ENCODE measurements at places on chromosomes 13 and 19.

GRCh38 chr13:79710376-79710775 is 229.4 kb downstream of the NDFIP2 start:
- no peak for DNase-seq

- no peak for DNase-seq
Measured at GRCh38 chr19:16074488-16075365, 1.6 kb upstream of the TPM4 start.

DNA sequence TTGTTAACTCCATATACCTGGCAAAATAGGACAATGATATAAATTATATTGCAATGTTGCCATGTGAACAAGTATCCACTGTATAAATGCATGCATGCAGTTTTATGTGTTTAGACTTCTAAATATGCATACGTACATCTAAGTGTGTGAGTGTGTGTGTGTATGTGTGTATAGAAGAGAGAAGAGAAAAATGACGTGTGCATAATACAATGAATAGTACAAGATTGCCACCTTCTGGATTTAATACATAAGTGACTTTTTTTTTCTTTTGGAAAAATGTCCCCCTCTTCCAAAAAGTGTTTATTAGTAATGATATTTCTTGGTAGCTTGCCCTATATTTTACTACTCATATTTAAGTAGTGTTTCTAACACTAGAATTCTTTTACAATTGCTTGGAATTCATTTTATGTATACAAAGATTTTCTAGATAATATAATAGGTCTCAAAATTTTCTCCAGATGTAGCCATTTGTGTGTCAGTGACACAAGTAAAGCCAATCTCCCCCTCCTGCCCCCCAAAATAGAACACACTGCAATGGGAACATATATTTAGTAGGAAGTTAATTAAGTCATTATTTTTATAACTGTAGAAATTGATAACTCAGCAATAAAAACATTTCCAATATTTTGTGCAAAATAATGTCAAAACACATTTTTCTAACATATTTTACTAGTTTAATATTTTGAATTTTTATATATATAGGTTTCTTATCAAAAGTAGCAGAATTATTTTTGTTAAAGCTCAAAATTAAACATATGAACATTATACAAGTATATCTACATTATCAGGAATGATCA is 783.3 kb upstream of the ATXN8OS start:
- DNase-seq: no peak

- DNase-seq: peak; percentile 66
Measured at GRCh38 chr19:18419195-18419698, at the start of gene SSBP4. TSS of gene SSBP4 (plus strand) at chr19:18419398. CDS start at chr19:18419649, 251 bp downstream.

DNA sequence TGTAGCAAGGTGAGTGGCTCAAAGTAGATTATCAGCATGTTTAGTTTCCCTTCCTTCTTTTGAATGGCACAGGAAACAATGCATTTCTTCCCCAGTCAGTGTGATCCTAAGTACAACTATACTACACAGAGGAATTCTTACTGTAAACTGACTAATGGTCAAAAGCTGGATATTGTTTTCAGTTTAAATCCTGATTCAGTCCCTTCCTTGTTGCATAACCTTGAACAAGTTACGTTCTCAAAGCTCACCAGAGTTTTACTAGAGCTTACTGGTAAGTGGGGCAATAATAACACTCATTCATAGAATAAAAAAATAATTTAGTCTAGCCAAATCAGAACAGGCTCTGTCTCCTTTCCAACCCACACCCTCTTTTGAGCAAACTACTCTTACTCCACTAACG is 180.1 kb downstream of the POSTN start:
- DNase-seq: no peak

- no peak for DNase-seq
Measured at GRCh38 chr13:99382428-99383133, 75.4 kb upstream of the GPR183 start.

- no peak for DNase-seq
Measured at GRCh38 chr13:98206946-98207345, 29.9 kb upstream of the RNF113B start.

- peak; percentile 38 for DNase-seq
Measured at GRCh38 chr13:73059460-73060250, 850 bp downstream of the KLF5 start.

GRCh38 chr19:2495651-2496316 is 19.9 kb downstream of the GADD45B start:
- DNase-seq: no peak

DNA sequence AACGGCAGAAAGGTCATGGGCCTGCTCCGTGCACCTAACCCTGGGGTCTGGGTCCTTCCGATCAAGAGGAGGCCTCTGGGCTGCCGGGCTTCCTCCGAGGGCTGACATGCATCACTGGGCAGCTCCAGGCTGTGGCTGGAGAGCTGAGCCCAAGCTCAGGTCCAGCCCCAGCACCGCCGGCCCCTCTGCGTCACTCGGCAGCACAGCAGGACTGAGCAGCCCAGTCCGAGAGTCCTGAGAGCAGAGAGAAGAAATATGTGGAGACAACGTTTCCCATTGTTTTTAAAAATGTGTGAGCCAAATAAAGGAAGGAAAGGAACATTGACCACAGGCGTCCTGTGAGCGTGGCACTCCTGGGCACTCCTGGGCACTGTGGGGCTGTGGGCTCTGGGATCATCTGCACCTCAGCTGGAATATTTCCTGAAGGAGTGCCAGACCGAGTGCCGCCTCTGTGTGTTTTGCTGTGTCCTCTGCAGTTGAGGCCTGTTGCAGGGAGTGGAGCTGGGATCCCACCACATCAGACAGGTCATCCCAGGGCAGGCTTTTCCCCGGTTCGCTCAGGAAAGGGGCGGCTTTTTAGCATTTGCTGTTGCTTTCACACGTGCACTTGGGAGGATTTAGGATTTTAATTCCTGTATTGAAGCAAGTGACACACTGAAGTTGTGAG is 37.8 kb upstream of the TFDP1 start:
- DNase-seq: no peak

- DNase-seq: no peak
Measured at GRCh38 chr19:13748169-13748828, 16.0 kb upstream of the MRI1 start.

DNA sequence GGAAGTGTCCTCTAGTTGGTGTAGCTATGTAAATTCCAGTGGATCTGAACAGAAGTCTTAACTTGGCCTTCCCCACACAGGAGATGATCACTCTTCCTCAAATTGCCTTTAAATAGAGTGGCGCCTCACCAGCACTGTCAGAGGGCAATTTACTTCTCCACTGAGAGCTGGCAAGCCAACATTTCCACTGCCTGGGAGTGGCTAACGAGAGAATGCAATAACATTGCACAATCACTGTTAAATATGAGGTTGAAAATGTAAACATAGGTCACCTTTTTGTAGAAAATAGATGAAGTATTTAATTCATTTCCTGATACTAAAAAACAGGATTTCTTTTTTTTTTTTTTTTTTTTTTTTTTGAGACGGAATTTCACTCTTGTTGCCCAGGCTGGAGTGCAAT is 55.4 kb upstream of the UBL3 start:
- DNase-seq: no peak

- no peak for DNase-seq
Measured at GRCh38 chr13:37488726-37489125, 109.8 kb downstream of the POSTN start.

- no peak for DNase-seq
Measured at GRCh38 chr13:112259511-112259910, 116.6 kb upstream of the SPACA7 start.

DNA sequence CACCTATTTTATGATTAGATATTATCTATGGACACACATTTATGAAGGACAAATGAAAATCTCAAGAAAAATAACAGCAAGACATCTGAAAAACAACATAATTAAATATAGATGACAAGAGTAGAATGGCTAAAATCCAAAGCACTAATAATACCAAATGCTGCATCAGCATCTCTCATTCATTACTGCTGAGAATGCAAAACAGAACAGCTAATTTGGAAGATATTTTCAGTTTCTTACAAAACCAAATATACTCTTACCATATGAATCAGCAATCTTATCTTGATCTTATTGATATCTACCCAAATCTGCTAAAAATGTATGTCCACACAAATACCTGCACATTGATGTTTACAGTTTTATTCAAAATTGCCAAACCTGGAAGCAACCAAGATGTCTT is 829.1 kb upstream of the MIR17HG start:
- DNase-seq: no peak

DNA sequence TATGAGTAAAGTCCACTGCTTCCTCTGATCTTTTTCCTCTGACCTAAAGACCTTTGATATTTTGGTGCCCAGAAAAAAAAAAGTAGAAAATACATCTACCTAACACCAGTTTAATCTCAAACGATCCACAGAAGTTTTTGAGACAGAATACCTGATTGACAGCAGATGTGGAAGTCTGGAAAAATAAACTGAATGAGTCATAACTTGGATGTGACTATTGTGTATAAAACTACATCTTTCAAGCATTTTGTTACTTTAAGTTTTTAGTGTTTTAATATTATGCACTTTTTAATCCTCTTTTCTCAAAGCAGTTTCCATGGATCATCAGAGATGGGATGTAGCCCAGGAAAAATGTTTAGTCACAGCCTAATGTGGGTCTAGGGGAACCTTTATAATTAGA is 216.1 kb downstream of the SLITRK1 start:
- DNase-seq: no peak

DNA sequence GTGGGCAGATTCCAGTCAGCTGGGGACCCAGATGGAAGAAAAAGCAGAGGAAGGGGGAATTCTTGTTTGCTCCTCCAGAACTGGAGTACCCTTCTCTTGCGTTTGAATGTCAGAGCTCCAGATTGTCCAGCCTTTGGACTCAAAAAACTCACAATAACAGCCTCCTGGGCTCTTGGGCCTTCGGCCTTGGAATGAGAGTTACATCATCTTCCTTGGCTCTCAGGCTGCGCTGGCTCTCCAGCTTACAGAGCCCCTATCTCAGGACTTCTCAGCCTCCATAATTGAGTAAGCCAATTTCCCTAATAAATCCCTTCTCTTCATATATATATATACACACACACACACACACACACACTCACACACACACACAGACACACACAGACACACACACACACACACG is 1215.7 kb upstream of the SLC10A2 start:
- no peak for DNase-seq

DNA sequence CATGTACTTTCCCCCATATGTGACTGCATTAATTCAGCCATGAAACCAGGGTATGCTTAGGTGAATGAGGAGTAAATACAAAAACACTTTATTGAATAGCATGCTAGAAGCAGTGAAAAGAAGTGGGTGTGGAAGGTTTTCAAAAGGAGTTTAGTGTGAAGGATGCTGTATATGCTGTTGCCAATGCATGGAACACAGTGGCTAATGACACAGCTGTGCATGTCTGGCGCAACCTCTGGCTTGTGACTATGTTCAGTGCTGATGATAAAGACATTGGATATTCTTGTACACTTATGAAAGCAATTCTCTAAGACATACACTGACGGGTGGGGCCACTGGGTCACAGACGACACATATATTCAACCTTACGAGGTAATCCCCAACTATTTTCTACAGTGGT is 55.2 kb downstream of the SOX21 start:
- DNase-seq: no peak

GRCh38 chr13:48615049-48615448 is 38.7 kb upstream of the CYSLTR2 start:
- DNase-seq: no peak

- no peak for DNase-seq
Measured at GRCh38 chr13:69676286-69676685, 431.3 kb upstream of the ATXN8OS start.

DNA sequence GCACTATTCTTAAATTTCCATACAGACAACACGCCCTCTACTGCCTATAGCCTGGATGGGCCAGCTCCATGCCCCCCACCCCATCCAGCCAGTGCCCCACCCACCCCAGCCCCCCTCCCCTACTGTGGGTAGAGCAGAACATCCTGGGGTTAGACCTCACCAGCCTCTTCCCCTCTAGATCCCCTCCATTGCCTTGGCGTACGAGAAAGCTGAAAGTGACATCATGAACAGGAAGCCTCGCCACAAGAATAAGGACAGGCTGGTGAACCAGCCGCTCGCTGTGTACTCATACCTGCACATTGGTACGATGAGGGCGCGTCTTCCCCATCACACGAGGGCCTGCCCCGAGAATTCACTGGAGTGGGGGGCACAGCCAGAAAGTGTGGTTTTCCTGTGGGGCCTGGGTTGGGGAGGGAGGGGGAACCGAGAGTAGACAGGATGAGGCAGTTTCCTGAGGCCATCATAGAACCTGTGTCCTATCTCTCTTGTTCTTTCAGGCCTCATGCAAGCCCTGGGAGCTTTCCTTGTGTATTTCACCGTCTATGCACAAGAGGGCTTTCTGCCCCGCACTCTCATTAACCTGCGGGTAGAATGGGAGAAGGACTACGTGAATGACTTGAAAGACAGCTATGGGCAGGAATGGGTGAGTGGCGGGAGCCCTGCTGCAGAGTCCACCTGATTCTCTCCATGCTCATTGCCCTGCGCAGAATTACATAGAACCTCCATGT is 29.1 kb downstream of the ATP12A start:
- peak; percentile 28 for DNase-seq

- DNase-seq: no peak
Measured at GRCh38 chr13:40241125-40241798, 425.2 kb downstream of the FOXO1 start.

DNA sequence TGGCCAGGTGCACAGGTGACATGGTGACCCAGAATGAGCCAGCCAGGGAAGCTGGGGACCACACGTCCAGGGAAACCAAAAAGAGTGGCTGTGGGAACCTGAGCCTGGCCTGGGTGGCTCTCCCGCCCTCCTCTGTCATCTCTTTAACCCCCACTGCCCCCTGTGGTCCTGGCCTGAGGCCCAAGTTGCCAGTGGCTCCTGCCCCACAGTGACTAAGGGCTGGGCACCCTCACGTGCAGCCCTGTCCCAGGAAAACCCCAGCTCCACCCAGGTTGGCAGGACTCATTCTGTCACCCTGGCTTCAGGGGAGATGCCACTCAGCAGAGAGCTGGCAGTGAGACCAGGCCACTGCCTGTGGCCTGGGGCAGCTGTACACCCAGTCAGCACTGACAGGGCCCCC is 30.6 kb upstream of the ISYNA1 start:
- no peak for DNase-seq

- no peak for DNase-seq
Measured at GRCh38 chr19:46927106-46927505, 66.3 kb downstream of the ARHGAP35 start.

Data from stimulated activated CD4-positive, alpha-beta T cell treated with anti-CD3 and anti-CD28 coated beads, Interleukin-12 subunit alpha, Interleukin-12 subunit beta, amount 100 ng/mL, for 4 hours (primary cell).